Motor neuron (in vitro differentiated cells): ENCODE measurements at places on chromosomes 5 and 9.

DNA sequence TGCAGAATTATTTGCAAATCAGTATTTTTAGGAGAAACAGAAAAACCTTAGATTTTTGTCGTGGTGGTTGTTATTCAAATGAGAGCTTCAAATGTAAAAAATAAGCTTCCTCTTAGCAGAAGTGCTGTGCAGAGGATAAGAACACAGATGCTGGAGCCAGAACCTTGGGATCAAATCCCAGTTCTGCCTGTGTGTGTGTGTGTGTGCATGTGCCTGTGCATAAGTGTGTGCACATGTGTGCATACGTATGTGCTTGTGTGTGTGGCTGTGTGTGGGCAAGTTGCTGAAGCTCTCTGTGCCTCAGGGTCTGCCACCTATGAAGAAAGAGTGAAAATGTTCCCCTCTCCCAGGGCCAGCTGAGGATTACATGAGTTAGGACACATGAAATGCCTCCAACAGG lies 8.6 kb downstream of the DAP start:
- no peak for ATAC-seq

DNA sequence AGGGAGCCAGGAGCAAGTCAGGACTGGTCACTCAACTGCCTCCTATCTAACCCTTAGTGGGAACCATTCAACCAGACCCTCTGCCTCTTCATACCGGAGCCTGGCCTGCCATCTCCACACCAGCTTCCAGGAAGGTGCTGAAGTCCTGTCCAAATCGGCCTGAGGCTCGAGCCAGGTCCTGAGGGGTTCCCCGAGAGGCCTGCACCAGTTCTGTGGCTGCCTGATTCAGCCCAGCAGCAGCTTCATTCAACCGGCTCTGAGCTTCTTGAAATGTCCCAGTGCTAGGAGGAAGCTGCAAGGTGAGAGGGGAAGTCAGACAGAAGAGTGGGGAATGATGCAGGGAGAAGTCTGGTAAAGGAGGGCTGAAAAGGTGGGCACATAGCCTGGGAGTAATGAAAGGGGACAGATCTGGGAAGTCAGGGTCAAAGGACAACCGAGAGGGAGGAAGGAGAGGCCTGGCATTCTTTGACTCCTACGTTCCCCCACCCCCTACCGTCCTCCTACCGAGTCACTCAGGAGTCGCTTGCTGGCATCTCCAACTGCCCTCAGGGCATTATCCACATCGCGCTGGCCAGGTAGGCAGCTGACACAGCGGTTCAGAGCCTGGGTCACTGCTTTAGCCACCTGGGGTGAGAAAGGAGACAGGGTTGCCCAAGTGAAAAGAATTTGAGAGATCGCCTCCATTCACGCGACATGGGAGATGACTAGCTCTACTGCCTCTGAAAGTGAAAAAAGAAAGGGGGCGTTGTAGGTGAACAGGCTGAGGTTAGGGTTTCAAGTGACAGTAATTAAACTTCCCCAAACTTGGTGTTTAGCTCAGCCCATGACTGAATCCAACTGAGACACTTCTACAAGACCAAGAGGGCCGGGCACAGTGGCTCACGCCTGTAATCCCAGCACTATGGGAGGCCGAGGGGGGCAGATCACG lies 20.2 kb downstream of the TLN1 start:
- ATAC-seq: no peak

DNA sequence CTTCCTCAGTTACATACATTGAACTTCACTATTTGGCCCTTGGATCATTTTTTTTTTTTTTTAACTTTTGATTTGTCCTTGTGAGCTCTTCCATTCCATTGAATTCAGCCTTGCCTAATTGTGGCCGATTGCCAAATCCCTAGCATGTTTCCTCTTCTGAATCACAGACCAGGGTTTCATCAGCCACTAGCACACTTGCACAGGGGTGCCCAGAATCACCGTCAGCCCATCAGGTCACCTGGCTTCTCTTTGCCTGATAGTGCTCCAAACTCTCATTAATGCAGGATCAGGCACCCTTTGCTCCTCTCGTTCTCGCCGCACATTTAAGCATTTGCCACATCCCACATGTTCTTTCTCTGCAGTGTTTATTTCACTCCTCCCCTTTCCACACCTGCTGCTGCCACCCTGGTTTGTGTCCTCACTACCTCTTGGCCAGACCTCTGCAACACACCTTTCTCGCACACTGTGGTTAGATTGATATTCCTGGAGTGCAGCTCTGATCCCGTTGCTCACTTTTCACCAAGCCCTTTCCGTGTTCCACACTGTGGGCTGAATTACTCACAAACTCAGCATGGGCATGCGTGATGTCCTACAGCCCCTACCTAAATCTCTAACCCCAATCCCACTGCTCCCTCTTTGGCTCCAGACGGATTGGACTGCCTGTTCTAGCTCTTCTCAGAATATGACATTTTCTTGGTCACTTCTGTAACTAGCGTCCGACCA lies 9.8 kb downstream of the PIK3R1 start:
- peak; percentile 51 for ATAC-seq

DNA sequence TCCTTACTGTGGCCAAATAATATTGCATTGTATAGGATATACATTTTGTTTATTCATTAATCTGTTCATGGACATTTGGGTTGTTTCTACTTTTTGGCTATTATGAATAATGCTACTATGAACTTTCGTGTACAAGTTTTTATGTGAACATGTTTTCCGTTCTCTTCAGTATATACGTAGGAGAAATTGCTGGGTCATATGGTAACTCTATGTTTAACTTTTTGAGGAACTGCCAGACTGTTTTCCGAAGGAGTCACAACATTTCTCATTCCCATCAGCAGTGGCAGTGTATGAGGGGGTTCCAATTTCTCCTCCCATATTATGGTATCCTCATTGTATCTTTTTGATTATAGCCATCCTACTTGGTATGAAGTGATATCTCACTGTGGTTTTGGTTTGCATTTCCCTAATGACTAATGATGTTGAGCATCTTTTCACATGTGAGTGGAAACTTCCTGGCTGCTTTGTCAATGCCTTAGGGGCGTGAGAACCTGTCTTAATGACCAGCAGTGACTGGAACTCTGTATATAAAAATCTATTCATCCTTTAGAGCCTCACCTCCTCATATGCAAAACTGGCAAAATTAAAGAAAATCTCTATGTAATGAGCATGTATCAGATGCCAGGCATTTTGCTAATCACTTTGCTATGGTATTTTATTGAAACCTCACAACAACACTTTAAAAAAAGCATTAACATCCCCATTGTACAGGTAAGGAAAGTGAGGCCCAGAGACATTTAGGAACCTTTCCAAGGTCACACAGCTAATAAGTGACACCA lies 47.8 kb upstream of the TGFBR1 start:
- ATAC-seq: no peak

DNA sequence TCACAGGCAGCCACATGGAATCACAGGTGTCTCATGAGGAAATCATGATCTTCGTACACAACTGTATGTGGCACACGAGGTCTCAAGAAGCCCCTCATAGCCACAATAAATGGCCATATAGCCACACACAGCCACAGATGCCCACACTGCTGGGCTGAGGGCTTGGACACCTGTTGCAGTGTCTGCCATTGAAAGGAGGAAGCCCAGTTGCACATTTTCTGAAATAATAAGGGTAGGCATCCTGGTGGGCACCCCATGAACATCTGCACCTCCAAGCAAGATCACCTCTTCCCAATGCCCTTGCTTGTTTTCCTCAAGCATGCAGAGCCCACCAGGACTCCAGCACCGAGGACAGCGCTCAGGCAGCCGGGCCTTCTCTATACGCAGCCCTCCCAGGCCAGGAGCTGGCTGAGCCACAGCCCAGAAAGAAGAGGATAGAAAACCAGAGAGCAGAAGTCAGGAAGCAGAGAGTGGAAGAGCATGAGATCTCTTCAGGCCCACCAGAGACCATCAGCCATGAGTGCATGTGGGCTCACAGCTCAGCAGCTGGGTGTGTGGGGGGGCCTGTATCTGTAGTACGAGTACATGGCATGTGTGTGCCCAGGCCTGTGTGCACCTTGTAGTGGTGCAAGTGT lies 1.0 kb upstream of the ACSL6 start:
- peak; percentile 16 for ATAC-seq

GRCh38 chr5:134427540-134428041 lies 15.9 kb upstream of the CDKN2AIPNL start:
- ATAC-seq: peak; percentile 90

GRCh38 chr5:134580001-134580460 lies 52.6 kb downstream of the SAR1B start:
- no peak for ATAC-seq

GRCh38 chr9:88792502-88792901 lies 198.8 kb upstream of the S1PR3 start:
- no peak for ATAC-seq

GRCh38 chr5:5481206-5481605 lies 58.7 kb downstream of the ICE1 start:
- ATAC-seq: no peak

DNA sequence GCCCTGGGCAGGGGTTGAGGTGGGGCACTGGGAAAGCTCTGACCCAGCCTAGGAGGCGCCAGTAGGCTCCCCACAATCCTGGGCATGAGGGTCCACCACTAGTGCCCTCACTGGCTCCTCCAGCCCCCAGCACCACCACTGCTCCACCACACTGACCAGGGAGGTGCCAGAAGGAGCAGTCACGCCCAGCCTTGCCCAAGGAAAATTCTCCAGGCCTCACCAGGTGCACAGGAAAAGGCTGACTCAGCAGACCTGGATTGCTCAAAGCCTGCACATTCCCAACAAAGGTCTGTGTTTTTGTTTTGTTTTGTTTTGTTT lies 62.9 kb downstream of the ZNF354C start:
- ATAC-seq: no peak

DNA sequence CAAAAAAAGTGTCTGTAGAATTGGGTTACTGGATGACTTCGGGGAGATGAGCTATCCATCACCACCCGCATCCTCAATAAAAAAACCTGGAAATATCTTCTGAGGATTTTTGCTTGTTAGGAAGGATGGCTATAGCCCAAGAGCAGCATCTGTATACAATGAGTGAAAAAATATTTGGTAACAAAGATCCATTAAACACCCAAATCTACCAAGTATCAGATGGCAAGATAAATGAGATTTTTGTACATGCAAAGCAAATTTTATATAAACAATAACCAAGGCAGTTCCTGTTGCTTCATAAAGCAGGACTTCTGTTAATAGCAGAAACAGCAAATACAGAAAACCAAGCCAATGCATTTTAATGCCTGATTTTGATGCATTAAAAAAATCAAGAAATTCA lies 166.6 kb downstream of the SLC28A3 start:
- ATAC-seq: no peak

GRCh38 chr9:134522502-134522848 lies 119.1 kb upstream of the COL5A1 start:
- no peak for ATAC-seq

- ATAC-seq: no peak
Measured at GRCh38 chr9:82410306-82410705, 421.7 kb downstream of the SPATA31D1 start.

DNA sequence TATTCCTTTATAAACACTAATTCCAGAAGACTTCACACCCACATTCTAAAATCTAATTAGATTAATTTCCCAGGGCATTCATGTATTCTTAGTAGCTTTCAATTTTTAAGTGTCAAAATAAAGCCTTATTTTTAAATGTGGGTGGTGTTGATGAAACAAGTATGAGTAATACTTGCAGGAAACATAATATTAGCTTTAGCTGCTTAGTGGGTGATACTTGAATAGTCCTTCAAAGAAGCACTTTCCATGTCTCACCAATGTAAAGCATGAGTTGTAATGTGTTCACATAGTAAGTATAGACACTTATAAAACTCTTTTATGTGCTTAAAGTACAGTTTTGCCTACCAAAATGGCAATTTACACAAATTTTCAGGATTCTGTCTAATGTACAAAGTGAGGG lies 6.9 kb downstream of the FNBP1 start:
- no peak for ATAC-seq

DNA sequence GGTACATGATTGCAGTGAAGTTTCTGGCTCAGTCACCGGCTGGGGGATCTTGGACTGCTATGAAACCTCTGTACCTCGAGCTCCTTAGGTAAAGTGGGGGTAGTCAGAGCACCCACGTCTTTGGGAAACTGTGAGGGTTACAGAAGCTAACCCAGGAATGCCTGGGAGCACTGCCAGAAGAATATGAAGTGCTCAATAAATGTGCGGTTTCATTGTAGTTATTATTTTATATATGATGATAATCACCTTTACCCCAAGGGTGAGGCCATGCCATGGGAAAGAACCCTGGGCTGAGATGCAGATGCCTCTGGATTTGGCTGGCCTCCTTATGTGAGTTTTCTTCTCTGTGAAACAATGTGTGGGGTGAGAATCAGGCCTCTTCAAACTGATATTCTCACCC lies 3.7 kb downstream of the NPR3 start:
- ATAC-seq: no peak

DNA sequence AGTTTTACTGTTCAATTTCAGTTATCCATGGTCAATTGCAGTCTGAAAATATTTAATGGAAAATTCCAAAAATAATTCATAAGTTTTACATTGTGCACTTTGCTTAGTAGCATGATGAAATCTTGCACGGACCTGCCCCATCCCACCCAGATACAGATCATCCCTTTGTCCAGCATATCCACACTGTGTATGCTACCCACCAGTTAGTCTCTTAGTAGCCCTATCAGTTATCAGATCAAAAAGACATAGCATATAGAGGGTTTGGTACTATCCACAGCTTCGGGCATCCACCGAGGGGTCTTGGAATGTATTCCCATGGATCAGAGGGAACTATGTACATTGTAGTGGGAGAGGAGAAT lies 97.7 kb downstream of the SLC44A1 start:
- ATAC-seq: no peak

- no peak for ATAC-seq
Measured at GRCh38 chr5:135832941-135833920, 1.2 kb upstream of the SLC25A48 start.

DNA sequence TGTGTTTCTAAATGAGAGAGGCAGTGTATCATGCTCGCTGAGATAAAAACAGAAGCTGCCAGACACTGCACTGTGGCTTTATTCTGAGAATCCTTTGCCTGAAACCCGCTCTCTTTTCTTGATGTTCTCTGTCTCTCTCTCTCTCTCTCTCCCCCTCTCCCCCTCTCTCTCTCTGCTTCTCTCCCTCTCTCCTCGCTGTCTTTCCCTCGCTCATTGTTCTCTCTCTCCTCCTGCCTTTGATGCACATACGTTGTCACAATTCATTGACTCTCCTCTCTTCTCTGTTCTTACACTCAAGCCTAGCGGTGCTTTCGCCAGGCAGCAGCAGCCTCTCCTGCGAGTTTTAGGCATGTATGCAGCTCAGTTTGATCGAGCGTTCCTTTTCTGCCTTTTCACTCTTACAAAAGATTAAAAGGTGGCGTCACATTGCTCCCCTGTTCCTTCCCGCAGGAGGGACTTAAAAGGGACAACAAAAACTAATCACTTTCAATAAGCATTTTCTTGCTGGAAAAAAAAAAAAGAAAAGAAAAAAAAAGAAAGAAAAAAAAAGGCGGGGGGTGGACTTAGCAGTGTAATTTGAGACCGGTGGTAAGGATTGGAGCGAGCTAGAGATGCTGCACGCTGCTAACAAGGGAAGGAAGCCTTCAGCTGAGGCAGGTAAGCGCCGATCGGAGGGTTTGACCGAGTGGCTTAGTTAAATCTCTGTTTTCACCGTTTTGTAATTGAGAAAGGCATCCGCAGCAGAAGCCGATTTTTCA lies 717.9 kb upstream of the WWC1 start:
- peak; percentile 93 for ATAC-seq

- no peak for ATAC-seq
Measured at GRCh38 chr5:141084487-141084989, 9.9 kb upstream of the PCDHB2 start.
